ENCODE measurements at places on chromosomes 2 and 18.

DNA sequence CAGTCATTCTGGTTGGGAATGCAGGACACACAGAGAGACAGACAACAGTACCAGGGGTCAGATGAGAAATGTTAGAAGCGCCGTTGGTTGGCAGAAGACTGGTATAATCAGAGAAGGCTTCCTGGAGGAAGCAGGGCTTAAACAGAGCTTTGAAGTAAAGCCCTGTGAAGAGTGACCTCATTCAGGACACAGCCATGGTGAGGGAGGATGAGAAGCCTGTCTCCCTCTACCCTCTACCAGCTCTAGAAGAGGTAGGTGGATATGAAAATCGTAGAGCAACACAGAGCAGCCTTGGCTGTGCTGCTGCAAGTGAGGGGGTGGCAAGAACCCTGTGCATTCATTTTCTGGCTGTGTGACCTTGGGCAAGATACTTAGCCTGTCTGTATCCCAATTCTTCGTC lies 14.2 kb downstream of the TET3 start:
- DNase-seq, result no peak

- no peak for DNase-seq
These were observed 44.8 kb downstream of the ASAP2 start for GRCh38 chr2:9251154-9252001.

GRCh38 chr2:224579411-224579810 lies 5.8 kb downstream of the CUL3 start:
- no peak for DNase-seq

- DNase-seq, result no peak
These were observed 270.0 kb downstream of the SLC4A3 start for GRCh38 chr2:219897456-219897855.

DNA sequence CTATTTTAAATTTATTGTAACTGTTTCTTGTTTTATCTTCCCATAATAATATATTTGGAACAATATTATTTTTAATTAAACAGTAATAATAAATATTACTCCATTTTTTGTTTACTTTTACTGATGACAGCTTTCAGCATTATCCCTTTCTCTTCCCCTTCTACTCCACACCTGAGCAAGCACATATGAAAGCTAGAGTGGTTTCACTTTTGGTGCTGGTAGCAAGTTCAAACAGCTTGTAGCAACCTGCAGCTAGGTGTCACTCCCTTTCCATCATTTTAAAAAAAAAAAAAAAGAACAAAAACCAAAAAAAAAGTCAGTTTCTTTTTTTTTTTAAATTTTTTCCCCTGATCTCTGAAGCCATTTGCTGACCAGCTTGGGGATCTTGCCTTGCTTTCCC lies 801.8 kb downstream of the CCDC85A start:
- DNase-seq, result no peak

- DNase-seq, result no peak
These were observed 120.0 kb downstream of the AQP4 start for GRCh38 chr18:26745288-26746181.

GRCh38 chr2:20416723-20417122 lies 30.2 kb upstream of the RHOB start:
- DNase-seq, result no peak

DNA sequence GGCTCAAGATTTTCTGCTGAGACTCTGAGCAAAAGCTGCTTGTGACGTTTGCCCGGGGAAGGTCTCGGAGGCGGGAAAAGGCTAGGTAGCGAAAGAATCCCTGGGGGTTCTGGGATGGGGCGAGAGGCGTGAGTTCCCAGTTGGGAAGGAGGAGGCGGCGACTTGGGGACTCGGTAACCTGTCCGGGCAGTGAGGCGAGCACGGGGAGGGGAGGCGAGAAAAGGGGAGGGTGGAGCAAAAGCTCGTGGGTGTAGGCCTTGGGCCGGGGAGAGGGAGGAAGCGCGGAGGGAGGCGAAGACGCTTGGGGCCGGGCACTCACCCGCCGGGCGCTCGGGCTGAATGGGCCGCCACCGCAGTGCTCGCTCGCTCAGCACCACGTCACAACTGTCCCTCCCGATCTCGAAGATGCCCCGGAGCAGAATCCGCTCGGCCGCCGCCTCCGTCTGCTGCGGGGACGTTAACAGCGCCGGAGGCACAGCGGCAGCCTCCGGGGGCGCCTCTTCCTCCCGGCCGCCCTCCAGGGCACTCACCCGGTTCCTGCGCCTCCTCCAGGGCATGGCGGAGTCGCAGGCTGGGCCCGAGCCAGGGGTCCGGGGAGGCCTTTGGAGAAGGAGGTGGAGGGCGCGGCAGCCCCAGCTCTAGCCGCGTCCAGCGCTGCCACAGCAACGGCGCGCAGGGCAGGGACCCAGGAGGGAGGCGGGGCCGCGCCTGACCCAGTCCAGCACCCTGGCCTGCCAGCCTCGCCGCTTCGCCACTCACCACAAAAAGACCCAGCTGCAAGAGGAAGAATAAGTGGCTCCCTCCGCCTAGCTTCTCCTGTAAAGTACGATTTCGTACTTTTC lies at the start of gene CERKL:
TSS of gene CERKL (minus strand) at position 656 of the 842 bp plus-strand sequence. CDS start at position 557, 99 bp downstream.
- no peak for DNase-seq

DNA sequence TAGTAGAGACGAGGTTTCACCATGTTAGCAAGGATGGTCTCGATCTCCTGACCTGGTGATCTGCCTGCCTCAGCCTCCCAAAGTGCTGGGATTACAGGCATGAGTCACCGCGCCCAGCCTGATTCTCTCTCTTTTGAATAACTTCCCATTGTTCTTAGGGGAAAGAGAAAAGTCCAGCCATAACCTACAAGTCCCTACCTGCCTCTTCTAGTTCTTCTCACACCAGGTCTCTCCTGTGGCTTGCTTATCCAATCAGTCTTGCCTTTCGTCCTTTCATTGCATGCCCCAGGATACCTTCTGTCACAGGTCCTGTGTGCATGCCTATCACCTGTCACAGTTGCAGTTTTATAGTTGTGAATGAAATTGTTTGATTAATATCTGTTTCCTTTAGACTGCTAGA lies 148.1 kb downstream of the SLC4A3 start:
- DNase-seq, result no peak

DNA sequence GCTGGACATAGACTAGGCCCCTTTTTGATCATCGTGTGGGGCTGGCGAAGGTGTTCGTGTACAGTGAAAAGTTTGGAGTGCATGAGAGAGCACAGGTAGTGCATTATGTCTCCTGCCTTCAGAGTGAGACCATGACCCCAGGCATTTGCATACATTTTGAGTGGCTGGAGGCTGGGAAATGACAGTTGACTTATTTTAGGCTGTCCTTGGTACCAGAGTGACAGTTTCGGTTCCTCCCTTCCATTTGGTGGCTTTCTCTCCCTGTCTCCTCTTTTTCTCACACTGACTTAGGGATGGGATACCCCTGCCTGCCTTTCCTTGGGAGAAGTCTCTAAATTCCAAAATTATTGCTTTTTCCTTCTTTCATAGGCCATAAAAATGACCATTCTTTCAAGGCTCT lies 20.1 kb downstream of the SERPINB12 start:
- no peak for DNase-seq

GRCh38 chr2:120864981-120865380 lies 129.3 kb downstream of the GLI2 start:
- DNase-seq, result no peak

DNA sequence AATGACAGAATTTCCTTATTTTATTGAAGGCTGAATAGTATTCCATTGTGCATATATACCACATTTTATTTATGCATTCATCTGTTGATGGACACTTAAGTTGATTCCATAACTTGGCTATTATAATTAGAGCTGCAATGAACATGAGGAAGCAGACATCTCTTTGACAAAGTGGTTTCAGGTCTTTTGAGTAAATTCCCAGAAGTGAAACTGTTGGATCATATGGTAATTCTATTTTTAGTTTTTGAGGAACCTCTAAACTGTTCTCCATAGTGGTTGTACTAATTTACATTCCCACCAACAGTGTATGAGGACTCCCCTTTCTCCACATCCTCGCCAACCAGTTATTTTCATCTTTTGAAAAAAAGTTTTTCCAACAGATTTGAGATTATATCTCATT lies 77.5 kb downstream of the TMEM200C start:
- no peak for DNase-seq

- no peak for DNase-seq
These were observed 20.6 kb upstream of the ZNF804A start for GRCh38 chr2:184577743-184578142.

GRCh38 chr18:2994020-2994589 lies 18.8 kb downstream of the LPIN2 start:
- no peak for DNase-seq

GRCh38 chr2:7071916-7072556 lies 154.8 kb downstream of the RNF144A start:
- DNase-seq, result no peak

GRCh38 chr2:83959266-83959665 lies 499.8 kb downstream of the SUCLG1 start:
- DNase-seq, result no peak

DNA sequence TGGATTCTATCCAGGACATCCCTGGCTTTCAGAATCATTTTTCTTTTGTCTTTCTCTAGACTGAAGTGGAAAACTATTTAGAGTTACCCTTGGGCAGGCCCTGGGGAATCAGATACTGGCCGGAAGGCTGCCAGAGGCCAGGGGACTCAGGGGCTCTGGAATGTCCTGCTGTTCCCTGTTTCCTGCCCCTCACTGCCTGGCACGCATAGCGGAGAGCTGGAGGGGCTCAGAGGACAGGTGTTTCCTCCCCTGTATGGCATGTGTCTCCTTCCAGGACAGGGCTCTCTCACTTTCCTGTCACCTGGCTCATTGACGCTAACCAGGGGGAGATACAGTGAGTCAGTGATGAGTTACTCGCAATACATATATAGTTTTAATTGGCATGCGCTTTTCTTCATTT lies 38.8 kb downstream of the DYSF start:
- no peak for DNase-seq

DNA sequence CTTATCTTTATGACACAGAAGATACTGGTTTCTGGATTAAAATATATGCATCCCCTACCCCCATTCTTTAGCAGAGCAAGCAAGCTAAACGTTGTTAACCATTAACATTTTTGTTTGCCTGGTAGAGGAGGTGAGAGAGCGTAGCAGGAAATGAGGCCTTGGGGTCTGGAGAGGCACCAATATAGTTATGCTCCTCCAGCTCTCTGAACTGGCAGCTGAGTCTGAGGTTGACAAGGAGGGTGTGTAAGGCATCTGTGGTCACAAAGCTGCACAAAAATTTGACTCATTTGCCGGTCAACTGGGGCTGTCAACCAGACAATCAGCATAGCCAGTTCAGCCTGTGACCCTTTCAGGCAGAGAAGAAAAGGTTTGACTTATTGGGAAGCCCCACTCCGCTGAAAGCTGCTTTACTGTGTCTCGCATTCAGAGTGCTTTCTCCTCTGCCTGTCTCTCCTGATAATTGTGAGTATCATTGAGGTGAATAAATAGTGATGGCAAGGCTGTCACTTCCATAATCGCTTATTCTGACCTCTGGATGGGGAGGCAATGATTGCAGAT lies 647.5 kb upstream of the SETBP1 start:
- no peak for DNase-seq

DNA sequence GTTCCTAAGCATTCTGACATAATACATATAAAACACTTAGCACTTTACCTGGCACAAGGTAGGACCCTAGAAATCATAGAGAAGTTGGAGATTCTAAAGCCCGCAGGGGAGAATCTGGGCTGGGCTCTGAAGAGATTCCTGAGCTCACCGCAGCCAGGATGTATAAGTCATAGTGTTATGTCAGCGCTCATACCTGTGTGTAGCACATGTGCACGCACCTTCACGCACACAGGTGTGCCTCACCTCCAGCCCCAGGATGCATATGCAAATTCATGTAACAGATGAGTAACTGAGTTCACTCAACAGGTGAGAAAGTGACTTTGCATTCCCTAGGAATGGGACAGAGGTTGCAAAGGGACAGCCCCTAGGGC lies 7.9 kb upstream of the SDC1 start:
- no peak for DNase-seq

DNA sequence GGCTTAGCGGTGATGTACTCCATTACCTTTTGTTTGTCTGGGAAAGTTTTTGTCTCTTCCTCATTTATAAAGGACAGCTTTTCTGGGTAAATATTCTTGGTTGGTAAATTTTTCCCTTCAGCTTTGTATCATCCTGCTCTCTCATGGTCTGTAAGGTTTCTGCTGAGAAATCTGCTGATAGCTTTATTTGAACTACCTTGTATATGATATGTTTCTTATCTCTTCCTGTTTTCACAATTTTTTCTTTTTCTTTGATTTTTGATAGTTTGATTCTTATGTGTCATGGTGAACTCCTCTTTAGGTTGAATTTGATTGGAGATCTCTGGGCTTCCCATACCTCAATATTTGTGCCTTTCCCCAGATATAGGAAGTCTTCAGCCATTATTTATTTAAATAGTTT lies 44.7 kb downstream of the MSTN start:
- DNase-seq, result no peak

DNA sequence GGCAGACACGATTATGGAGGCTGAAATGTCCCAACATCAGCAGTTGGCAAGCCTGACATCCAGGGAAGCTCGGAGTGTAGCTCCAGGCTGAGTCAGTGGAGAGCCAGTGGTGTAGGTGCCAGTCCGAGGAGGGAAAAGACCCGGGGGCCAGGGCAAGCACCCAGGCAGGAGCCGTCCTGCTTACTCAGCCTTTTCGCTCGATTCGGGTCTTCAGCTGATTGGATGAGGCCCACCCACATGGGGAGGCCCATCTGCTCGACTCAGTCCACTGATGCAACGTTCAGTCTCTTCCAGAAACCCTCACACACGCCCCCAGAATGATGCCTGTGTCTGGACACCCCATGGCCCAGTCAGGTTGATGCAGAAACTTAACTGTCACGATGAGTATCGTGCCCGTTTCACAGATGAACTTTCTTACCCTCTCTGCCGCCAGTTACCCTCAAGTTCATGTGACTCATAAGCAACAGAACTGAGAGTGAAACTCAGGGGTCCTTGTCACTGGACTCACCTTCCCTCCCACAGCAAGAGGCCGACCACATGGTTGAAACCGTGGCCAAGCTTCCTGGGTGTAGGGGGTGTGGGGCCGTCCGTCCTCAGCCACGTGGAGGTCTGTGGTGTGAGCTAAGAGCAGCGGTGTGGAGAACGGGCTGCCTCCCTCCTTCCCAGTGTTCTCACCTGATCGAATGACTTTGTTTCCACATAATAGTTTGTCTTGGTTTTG lies 197.4 kb upstream of the HDAC4 start:
- DNase-seq, result no peak

DNA sequence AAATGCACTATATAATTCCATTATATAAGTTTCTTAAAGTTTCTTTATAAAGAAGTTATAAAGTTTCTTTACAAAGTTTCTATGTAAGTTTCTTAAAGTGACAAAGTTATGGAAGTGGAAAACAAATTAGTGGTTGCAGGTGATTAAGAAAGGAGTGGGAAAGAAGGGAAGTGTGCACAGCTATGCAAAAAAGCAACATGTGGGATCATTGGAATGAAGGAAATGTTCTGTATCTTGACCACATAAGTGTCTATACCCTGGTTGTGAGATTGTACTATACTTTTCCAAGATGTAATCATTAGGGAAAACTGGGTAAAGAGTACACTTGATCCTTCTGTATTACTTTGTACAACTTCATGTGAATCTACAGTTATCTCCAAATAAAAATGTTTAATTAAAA lies 1541.1 kb downstream of the LRP1B start:
- DNase-seq, result no peak

DNA sequence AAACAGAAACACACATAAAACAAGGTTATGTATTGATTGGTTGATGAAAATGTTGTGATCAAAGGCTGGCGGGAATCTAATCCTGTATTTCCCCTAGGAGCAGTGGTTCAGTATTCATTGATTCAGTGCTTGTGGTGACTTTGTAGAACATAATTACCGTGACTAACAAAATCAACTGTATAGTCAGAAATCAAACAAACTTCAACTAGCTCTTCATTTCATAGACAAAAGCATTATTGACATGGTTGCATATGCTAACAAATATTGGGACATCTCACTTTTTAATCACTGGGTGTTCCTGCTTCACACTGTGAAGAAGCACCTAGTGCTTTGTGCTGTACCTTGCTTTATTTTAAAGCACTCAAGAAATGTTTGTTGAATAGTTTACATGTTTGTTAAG lies 41.4 kb downstream of the USP14 start:
- DNase-seq, result no peak

All from stimulated activated CD4-positive, alpha-beta T cell treated with anti-CD3 and anti-CD28 coated beads, TNF-alpha, amount 100 ng/mL, for 1 hour (primary cell).